ENCODE measurements at places on chromosomes 11 and 22.
A peak's percentile ranks its signal among the peaks of the same experiment; 100 is the strongest.

DNA sequence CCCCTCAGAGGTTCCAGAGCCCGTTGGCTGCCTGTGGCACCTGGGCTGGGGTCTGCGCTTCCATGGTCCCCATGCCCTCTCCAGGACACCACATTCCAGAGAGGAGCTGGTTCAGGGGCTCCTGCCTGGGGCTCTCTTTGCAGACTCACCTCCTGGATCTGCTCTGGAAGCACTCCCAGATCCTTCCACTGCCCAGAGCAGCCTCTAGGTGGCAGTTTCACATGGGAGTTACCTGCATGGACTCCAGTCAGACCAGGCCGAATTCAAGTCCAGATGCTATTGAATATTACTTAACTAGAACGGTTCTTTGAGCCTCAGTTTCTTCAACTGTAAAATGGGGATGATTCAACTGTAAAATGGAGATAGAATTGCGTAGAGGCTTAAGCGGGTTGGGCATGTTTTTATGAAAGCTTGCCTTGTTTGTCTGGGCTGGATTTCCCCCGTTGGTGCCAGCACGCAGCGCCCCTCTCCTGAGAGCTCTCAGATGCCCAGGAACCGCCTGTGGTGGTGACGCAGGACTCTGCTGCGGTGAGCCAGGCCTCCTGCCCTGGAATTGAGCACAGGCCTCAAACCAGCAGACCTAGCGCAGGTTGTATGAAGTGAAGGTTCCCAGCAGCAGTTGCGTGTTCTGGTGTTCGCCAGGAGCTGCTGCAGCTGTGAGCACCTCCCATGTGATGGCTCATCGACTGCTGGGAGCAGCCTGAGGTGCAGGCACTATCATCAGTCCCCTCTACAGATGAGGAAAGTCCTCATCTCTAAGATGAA, 44.2 kb downstream of the LMO1 start:
- DNase-seq = no peak

- no peak for DNase-seq
Measured at GRCh38 chr11:68256331-68256741, 15.4 kb downstream of the C11orf24 start.

- DNase-seq = peak; percentile 50
Measured at GRCh38 chr11:68312117-68312779, at the start of gene LRP5. Gene LRP5, plus strand, starts transcription at chr11:68312591. Its CDS starts 124 bp downstream, at chr11:68312715.

DNA sequence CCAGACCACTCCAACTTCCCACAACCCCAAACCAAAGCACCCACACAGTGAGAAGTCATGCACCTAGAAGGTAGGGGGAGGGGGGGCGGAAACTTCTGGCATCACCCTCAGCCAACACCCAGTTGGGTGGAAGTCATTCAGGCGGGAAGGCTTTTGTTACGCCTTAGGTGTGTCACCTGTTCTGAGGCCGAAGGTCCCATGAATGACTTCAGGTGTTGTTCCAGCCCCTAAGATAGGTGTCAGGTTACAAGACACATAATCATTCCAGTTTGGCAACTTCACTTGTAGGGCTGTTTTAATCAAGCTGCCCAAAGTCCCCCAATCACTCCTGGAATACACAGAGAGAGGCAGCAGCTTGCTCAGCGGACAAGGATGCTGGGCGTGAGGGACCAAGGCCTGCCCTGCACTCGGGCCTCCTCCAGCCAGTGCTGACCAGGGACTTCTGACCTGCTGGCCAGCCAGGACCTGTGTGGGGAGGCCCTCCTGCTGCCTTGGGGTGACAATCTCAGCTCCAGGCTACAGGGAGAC, at the start of gene TMPRSS4:
TSS of gene TMPRSS4 (plus strand) at position 325 of the 528 bp plus-strand sequence. CDS start 225 bp downstream, outside the sequence.
- no peak for DNase-seq

DNA sequence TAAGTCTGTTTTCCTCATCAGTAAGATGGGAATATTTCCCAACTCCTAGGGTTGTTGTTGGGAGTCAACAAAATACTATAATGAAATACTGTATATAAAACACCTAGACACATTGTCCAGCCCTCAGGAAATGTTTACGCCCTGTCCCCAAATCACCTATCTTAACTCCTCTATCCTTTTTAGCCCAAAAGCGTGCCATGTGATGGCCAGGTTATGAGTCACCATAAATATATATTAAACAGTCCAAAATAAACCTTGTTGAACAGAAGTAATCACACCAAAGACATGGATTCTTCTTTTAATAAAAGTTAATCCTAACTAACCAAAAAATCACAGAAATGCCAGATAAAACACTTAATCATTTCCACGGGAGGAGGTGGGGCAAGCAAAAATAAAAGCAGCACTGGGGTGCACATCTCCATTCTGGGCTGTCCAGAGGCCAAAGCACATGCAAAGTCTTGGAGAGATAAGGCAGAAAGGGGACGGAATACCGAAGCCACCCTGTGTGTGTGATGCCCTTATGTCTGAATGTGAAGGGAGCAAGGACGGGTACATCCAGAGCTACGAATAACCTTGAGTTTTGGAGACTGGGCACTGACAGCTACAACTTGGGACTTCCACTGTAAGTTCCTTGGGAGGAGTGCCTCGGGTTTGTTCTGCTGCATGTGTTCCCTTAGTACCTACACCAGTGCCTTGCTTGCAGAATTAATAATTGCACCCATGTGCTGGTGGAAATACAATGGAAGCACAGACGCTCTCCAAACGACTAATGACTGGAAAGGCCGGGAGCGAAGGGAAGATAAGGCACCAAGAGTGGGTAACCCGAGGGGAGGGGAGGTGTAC, 1.1 kb downstream of the OSBP start:
- DNase-seq = no peak

GRCh38 chr22:37848587-37849088, 581 bp upstream of the EIF3L start:
- no peak for DNase-seq

DNA sequence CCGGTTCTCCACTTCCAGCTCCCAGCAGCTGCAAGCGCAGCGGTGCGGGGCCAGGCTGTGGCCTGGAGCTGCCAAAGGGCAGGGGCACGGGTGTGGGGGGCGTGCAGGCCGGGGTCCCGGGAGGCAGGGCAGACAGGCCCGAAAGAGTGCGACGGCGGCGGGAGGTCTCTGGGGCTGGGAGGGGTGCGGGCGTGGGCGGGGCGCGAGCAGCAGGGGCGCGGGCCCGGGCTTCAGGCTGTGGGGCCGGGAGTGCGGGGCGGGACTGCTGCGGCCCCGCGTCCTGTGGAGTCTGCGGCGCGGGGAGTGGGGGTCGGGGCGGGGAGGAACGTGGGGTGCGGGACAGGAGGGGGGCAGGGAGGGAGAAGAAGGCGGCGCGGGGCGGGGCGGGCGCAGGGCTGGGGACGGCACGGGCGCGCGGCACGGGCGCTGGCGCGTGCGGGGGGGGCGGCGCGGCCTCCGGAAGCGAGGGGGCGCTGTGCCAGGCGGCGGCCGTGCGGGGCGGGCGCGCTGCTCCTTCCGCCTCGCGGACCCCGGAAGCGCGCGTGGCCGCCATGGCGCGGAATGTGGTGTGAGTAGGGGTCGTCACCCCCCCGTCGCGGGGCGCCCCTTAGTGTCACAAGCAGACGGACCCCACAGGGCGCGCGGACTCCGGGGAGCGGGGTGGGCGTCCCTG, at the start of gene MRPL23:
TSS of gene MRPL23 (plus strand) at position 521 of the 673 bp plus-strand sequence. CDS start at position 552, 31 bp downstream.
- no peak for DNase-seq

- DNase-seq = no peak
Measured at GRCh38 chr11:105315287-105315686, 175.7 kb upstream of the CARD18 start.

DNA sequence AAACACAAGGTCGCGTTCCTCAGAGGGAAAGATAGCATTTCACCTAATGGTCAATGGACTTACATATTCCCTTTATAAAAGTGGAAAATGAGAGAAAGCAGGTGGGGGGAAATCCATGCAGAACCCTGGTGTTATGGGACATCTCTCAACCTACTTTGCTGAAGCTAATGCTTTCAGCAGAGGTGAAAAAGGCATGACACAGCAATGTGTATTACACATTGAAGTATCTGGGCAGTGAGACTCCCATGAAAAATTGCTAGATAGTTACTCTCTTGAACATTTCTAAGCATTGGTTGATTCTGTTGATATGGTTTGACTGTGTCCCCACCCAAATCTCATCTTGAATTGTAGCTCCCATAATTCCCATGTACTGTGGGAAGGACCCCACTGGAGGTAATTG, 60.0 kb upstream of the PICALM start:
- DNase-seq = no peak

- DNase-seq = peak; percentile 37
Measured at GRCh38 chr11:29507376-29507775, 509.5 kb downstream of the KCNA4 start.

DNA sequence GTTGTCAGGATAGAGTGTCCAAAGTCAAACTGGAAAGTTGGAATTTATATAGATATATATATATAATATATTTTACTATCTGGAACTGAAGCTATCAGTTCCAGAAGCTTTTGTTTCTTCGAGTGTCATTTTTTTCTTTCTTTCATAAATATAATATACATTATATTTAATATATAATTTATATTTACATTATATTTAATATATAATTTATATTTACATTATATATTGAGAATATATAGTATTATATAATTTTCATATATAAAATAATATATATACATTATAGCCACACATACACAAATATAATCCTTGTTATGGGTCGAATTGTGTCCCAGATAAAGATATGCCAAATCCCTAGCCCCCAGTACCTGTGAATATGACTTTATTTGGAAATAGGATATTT, 842.3 kb upstream of the LRRC4C start:
- no peak for DNase-seq

- DNase-seq = no peak
Measured at GRCh38 chr11:98307827-98308491, 712.8 kb upstream of the CNTN5 start.

- DNase-seq = peak; percentile 75
Measured at GRCh38 chr11:74749127-74749964, 697 bp downstream of the RNF169 start.

- no peak for DNase-seq
Measured at GRCh38 chr11:115316696-115317095, 187.5 kb downstream of the CADM1 start.

GRCh38 chr11:31764766-31765165, 46.4 kb downstream of the PAX6 start:
- DNase-seq = no peak

DNA sequence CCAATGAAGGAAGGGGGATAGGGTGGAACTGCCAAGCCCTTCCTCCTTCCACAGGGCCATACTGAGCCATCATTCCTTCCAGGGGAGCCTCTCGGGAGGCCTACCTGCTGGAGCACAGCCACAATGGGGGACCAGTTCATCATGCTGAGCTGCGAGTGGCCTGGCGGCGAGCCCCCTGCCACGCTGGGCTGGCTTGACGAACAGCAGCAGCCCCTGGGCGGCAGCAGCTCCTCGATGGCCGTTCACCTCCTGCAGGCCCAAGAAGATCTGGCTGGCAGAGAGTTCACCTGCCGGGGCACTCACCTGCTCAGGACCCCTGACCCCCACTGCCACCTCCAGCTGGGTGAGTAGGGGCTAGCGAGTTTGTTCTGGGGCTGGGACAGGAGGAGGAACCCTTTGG, 5.9 kb downstream of the VSIG10L2 start:
- DNase-seq = peak; percentile 31

GRCh38 chr22:42388130-42388797, 43.9 kb downstream of the NFAM1 start:
- peak; percentile 86 for DNase-seq

DNA sequence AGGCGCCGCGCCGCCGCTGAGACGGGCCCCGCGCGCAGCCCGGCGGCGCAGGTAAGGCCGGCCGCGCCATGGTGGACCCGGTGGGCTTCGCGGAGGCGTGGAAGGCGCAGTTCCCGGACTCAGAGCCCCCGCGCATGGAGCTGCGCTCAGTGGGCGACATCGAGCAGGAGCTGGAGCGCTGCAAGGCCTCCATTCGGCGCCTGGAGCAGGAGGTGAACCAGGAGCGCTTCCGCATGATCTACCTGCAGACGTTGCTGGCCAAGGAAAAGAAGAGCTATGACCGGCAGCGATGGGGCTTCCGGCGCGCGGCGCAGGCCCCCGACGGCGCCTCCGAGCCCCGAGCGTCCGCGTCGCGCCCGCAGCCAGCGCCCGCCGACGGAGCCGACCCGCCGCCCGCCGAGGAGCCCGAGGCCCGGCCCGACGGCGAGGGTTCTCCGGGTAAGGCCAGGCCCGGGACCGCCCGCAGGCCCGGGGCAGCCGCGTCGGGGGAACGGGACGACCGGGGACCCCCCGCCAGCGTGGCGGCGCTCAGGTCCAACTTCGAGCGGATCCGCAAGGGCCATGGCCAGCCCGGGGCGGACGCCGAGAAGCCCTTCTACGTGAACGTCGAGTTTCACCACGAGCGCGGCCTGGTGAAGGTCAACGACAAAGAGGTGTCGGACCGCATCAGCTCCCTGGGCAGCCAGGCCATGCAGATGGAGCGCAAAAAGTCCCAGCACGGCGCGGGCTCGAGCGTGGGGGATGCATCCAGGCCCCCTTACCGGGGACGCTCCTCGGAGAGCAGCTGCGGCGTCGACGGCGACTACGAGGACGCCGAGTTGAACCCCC, 798 bp downstream of the BCR start:
- DNase-seq = peak; percentile 62

GRCh38 chr11:83350187-83350586, 64.0 kb upstream of the CCDC90B start:
- DNase-seq = no peak

GRCh38 chr11:6932145-6932544, 5.9 kb downstream of the ZNF215 start:
- no peak for DNase-seq

DNA sequence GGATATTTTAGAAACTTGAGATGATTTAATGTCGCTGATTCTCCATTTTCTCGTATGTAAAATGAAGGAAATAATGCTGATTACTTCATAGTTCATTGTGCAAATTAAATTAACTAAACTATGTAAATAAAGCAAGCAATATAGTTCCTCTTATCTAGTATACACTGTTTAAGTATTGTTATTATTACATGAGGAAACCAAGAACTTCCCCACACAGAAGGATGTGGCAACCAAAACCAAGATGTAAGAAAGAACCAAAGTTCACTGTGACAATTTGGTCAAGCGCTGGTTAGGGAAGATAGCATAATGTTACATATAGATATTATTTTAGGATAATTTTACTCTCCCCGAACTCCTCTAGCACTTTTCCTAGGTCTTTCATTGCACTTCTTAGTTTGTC, 103.2 kb downstream of the XKR3 start:
- no peak for DNase-seq

DNA sequence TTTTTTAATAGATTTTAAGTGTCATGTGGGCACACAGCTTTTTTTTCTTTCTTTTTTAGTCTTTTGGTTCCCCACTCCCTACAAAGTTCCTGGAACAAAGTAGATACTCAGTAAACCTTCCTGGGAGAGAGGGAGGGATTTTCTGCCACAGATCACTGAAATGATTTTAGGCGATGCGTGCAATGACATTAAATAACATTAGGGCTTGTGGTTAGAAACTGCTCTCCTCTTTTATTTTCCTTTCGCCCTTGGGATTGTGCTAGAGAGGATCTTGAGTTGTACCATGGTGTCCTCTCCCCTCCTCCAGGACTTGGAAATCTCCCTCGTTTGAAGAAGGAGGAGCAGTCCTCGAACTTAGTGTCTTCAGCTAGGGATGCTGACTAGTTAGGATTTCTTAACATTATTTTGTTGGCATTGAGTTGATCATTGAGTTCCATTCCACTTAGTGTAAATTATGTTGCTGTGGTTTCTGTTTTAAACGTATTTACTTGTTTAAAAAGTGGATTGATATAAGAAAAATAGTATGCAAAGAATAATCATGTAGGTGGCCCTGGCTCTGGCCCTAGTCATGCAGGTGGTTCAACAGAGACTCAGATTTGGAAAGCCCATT, 88.4 kb downstream of the TRAF6 start:
- no peak for DNase-seq
